ENCODE measurements at places on chromosomes 3 and 15.

DNA sequence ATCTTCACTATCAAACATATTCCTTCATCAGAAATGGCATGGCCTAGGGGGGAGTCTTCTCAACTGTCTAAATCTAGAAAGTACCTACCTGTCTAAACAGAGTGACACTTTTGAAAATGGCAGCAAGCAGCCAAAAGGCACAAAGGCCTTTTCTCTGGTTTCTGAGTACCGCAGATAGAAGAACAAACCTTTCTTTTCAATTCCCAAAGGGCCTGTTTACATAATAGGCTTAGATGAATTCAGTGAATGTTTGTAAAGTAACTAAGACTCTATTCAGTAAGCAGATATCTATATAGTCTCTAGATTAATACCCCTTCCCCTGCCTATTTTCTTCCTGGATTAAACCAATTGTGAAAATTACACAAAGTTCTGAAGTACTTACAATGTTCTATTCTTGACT lies 7.1 kb downstream of the MYEF2 start:
- no peak for DNase-seq

GRCh38 chr15:92306663-92307062 lies 87.0 kb upstream of the ST8SIA2 start:
- DNase-seq = no peak

GRCh38 chr3:26962492-26963360 lies 340.2 kb downstream of the LRRC3B start:
- DNase-seq = peak; percentile 36

- no peak for DNase-seq
Observed at GRCh38 chr3:49717211-49717958, 2.1 kb downstream of the AMIGO3 start.

DNA sequence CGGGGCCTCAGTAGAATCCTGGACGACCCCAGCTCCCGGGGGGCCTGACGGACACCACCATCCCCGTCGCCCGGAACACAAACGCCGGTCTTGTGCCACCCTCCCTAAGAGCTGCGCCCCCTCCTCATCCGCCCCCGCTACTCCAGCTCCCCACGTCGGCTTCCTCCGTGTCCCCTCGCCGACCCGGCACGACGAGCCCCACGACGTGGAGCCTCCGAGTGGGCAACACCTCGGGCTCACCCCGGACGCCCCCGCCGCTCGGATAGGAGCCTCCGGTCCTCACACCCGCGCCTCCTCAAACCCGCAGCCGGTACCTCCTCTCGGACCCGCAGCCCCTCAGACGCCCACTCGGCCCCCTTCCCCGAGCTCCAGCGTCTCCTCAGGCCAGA lies 525 bp downstream of the NPTN start:
- no peak for DNase-seq

DNA sequence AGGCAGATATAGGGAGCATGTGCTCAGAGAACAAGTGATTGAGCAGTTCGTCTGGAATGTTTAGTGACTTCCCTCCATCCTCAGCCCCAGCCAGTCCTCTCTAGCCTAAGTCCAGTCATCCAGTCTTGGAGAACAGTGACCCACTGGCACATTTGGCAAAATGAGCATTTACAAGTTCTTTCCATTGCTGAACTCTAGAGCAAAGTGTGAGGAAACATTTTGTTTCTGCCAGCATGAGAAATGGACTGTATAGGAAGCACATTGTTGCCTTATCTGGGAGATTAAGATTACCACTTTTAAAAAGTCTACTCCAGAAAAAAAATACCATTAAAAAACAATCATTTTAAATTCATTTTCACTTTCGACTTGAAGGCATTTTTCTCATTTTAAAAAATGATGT lies 353.6 kb downstream of the SHQ1 start:
- DNase-seq = no peak

DNA sequence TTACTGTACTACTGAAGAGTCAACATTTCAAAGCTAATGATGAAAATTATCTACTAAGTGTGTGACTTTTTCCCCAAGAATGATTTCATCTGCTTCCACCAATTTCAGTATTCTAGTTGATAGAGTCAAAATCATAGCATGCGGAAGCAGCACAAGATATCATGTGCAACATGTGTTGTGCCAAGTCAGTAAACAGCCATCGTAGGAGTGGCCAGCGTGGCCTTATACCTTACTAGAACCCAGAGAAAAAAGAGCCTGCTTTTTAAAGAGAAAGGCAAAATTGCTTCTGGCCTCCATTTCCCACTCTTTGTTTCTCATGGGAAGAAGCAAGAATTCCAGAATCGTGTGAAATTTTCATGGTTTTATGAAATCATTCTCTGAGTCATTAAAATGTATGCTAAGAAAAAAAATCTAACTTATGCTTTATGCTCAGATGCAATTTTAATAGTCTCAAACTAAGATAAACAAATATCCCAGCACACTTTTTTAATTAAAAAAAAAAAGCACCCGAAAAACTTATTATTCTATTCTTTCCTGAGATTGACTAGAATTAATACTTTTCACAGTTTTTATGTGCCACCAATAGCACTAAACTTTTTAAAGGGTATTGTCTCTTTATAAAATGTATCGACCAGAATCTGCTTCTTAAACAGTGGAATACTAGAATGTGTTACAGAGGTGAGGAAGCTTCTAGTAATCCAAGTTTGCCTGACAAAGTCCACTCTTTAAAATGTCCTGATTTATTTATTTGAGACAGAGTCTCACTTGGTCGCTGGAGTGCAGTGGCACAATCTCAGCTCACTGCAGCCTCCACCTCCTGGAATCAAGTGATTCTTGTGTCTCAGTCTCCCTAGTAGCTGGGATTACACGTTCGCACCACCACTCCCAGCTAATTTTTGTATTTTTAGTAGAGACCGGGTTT lies 87.3 kb downstream of the MBNL1 start:
- DNase-seq = no peak

GRCh38 chr3:42001777-42002176 lies 39.9 kb upstream of the ULK4 start:
- no peak for DNase-seq

DNA sequence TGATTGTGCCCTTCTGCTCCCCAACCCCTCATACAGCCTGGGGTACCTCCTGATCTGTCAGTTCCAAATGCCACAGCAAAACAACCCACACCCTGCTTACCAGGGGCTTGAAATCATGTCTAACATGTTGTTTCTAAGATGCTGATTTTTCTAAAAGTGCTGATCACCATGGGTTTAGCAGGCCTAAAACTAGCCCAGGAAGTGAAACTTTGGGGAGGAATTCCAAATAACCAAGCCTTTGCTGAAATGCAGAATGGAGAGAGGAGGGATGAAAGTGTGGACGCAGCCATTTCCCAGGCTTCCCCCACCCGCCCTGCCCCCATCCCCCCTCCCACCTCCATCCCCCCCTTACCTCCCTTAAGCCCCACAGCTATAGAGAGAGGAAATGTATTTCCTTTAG lies 2.0 kb upstream of the HRH1 start:
- no peak for DNase-seq

DNA sequence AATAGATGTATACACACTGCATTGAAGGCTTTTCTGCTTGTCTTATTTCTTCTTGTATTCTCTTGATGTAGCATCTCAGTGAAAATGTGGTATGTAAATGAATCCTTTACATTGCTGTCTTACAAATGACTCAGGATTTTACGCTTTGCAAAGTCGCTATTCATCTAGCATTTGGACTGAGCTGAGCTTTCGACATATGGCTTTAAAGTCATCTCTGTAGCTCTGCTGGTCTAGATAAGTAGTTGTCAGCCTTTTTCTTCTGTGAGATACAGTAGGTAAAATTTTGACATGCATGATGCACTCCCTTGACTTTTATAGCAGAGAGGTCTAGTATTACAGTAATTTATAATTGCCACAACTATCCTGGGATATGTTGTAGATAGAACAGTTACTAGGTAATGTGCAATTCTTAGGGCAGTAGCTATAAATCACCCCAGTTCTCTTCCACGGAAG lies 16.8 kb downstream of the MEF2A start:
- DNase-seq = no peak

GRCh38 chr3:191217301-191217700 lies 18.3 kb downstream of the OSTN start:
- DNase-seq = no peak

DNA sequence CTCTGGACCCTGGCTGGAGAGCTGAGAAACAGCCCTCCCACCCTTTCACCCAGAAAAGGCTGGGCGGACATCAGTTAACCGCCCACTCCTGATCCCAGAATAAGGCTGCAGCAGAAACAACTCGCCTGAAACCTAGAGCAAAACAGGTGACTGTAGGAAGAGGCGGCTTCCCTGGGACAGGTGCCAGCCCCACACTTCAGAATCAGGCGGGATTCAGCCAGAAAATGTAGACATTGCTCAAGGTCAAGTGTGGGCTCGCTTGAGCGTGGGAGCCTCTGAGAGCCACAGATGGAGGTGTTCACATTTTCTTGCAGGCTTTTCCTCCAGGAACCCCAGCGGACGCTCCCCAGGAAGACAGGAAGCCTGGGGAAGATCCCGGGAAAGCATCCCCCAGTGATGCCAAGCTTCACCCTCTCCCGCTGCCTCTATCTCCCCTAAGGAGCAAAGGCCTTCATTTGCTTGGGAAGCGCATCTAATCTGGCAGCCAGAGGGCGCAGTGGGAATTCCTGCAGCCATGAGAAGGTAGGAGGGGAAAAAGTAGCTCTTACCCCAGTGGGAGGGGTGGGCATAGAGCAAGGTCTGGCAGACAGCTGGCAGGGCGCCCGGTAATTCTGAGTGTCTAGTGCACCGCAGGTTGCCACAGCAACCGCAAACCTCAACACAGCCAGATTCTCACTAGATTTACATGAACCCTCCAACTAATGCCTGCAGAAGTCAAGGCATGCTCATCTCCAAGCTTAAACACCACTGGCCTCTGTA lies 77.7 kb downstream of the OCA2 start:
- no peak for DNase-seq

DNA sequence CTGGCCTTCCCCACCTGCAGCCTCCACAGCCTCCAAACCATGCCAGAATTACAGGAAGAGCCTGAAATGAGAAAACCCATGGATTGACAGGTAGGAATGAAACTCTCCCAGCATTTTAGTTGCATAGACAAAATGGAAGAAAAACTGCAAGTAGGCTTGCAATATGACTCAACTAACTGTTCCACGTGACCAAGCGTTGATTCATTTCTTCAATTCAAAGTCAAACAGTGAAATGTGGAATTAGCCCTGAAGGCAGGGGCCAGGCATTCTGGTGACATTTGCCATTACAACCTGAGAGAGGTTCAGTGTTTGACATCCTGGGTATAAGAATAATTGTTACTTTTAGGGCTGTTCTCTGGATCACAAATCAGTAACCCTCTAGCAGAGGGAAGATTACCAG lies 676.5 kb upstream of the CFAP20DC start:
- no peak for DNase-seq

DNA sequence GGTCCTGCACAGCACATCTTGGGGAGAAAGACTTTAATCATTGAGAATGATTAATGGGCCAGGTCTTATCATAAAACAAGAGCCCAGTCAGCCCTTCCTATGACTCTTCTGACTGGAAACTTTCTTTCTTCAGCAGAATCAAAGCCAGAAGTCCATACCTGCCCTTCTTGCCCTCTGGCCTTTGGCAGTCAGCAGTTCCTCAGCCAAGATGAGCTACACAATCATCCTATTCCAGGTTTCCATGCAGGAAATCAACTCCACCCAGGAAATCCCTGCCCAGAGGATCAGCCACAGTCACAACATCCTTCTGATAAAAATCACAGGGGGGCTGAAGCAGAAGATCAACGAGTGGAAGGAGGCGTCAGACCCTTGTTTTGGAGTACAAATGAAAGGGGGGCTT lies 26.9 kb downstream of the ZNF589 start:
- DNase-seq = no peak

GRCh38 chr3:116051586-116051985 lies 393.7 kb downstream of the LSAMP start:
- no peak for DNase-seq

GRCh38 chr3:157414861-157415260 lies 21.8 kb upstream of the PTX3 start:
- no peak for DNase-seq

- DNase-seq = peak; percentile 14
Observed at GRCh38 chr3:108602249-108602934, 12.9 kb downstream of the DZIP3 start.

DNA sequence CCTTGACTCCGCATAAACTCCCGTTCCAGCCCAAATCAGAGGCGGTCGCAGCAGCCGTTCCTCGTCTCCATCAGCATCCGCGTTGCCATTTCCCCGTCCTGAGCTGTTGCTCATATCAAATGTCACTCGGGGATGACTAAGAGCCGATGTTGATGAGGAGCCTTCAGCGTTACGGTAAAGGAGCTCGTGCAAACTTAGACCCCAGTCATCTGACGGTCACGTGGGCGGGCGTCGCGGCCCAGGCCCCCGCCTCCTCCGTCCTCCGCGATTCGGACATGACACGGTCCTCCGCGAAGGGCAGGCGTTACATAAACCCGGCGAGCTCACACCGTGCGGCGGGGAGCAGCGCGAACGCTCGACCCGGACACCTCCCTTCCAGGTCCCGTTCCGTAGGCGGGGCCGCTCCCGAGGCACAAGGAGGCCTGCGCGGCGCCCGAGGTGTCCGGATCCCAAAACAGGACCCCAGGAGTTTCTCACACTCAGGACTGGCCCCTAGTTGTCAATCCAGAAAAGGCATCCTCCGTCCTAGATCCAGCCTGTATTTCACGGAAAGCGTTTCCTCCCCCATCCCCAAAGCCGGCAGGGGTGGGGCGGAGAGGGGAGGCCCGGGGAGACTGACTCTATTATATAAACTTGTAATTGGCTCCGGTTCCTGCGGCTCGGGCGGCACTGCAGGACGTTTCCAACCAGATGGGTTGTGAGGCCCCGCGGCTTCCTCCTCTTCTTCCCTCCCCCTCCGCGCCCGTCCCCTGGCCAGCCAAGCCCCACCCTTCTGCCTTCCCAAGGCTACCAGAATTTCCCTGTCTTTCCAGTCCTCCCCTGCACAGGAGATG lies 100.0 kb upstream of the IGF1R start:
- DNase-seq = no peak

GRCh38 chr3:143875546-143875945 lies 27.3 kb upstream of the SLC9A9 start:
- no peak for DNase-seq

DNA sequence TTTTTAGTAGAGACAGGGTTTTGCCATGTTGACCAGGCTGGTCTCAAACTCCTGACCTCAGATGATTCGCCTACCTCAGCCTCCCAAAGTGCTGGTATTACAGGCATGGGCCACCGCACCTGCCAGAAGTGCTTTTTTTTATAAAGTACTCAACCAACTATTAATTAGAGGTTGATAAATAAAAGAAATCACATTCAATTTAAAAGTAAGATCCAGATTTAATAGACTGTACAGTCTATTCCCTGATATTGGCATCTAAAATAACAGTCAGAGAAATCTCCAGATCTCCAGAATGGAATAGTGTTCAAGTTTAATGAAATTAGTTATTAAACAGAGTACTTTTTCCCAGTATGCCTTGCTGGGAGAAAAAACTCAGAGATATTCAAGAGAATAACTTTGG lies 142.9 kb upstream of the SLC2A2 start:
- DNase-seq = no peak

GRCh38 chr3:194686414-194686815 lies 732 bp downstream of the FAM43A start:
- DNase-seq = no peak

GRCh38 chr3:111200027-111200426 lies 128.4 kb downstream of the NECTIN3 start:
- no peak for DNase-seq

Data from GM10248 (cell line).